ENCODE measurements at places on chromosomes 6 and 20.
A peak's percentile ranks its signal among the peaks of the same experiment; 100 is the strongest.

DNA sequence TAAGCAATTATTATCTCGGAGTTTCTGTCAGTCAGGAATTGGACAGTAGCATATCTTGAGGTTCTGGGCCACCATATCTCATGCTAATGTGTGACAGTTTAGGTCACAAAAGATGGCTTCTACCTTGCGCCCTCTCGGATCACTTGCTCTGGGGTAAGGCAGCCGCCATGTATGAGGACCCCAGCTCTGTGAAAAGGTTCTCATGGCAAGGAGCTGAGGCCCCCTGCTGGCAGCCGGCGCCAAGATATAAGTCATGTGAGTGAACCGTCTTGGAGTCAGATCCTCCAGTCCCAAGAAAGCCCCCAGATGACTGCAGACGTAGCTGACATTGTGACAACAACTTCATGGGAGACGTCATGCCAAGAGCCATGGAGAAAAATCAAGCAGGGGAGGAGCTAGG lies 670.8 kb downstream of the KIF16B start:
- no peak for DNase-seq

DNA sequence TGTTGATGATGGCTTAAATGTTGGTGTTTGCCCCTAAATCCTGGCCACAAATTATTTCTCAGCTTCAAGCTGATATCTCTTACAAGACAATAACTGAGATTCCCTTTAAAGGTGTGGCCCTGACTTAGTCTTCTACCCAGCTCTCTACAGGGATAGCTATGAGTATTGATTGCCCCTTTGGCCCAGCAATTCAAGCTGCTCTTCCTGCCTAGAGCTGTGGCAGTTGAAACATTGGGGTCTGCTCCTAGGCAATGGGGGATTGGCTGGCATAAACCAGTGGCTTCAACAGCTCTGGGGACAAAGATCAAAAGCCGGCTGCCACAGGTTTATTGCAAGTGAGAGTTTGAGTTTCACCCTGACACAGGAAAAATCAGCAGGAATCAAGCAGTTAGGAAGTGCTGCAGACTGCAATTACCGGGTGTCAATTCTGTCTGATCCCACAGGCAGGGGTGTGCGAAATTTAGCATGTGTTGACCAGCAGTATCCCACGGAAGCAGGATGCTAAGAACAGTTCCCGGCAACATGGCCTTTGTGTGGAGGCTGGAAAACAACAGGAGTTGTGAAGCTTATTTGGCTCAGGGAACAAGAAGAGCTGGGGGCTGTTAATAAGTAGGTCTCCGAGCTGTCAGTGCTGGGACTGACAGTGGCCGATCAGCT lies 66.2 kb upstream of the IYD start:
- DNase-seq, result no peak

- no peak for DNase-seq
These were observed 139.0 kb downstream of the IMPG1 start for GRCh38 chr6:75933387-75933975.

- no peak for DNase-seq
These were observed 88.0 kb downstream of the PTPRK start for GRCh38 chr6:128432394-128432793.

DNA sequence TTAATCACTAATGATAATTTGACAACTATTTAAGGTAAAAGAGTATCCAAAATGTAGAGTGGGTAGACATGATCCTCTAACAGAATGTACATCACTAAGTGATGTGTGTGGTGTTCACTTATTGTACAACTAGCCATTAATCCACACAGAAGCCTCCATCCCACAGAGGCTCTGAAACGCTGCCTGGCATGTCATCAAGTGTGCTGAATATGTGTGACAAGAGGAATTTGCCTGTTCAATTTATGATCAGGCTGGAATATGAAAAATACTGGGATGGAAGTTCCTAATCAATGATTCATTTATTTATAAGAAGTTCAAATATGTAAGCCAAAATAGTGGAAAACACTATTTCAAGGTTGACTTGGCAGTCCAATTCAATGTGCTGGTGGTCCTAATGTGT lies 72.4 kb downstream of the BACH2 start:
- DNase-seq, result no peak

DNA sequence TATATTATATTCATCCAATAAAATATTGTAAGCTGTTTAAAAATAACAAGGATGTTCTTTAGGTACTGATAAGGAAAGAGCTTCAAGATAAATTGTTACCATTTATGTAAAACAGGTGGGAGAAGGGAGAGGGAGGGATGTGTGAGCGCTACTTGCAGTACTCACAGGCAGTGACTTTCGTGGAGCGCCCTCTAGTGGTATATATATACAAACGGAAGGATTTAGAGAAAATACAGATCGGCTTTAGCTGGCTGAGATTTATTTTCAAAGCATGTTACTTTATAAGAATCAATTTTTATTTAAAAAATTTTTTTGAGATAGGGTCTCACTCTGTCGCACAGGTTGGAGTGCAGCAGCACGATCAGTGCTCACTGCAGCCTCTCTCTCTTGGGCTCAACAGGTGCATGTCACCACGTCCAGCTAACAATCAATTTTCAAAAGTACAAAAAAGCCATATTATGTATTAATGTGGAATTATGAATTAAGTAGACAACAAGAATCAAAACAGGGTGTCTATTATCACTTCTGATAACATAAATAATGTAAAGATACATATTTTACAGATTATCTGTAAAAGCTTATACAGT lies 3.3 kb upstream of the MOG start:
- peak; percentile 52 for DNase-seq

- DNase-seq, result no peak
These were observed 473.9 kb upstream of the HS3ST5 start for GRCh38 chr6:114816678-114817077.

GRCh38 chr6:11754625-11755271 lies 23.9 kb downstream of the ADTRP start:
- no peak for DNase-seq

GRCh38 chr20:41654292-41654691 lies 36.1 kb upstream of the CHD6 start:
- peak; percentile 44 for DNase-seq

DNA sequence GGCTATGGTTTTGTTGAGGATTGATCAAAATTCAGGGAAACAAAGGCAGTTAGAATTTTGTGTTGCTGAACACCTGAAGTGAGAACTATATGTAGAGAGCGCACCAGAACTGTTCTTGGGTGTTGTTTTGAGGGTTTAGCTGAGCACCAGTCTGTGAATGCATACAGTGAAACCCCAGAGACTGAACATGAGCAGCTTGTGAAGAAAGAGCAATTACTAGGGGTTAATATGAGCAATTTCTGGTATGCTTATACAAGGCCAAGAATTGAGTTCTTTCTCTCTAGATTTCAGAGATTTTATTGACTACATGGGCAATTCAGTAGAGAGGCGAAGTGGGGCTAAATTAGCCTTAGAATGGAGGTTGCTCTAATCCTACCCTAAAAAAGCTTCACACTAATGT lies 93.9 kb downstream of the CD2AP start:
- DNase-seq, result no peak

GRCh38 chr6:34425132-34425497 lies 754 bp downstream of the RPS10 start:
- no peak for DNase-seq

- DNase-seq, result no peak
These were observed 18.5 kb downstream of the CITED2 start for GRCh38 chr6:139355777-139356445.

- DNase-seq, result no peak
These were observed 172.7 kb downstream of the SCP2D1 start for GRCh38 chr20:18986146-18986830.

DNA sequence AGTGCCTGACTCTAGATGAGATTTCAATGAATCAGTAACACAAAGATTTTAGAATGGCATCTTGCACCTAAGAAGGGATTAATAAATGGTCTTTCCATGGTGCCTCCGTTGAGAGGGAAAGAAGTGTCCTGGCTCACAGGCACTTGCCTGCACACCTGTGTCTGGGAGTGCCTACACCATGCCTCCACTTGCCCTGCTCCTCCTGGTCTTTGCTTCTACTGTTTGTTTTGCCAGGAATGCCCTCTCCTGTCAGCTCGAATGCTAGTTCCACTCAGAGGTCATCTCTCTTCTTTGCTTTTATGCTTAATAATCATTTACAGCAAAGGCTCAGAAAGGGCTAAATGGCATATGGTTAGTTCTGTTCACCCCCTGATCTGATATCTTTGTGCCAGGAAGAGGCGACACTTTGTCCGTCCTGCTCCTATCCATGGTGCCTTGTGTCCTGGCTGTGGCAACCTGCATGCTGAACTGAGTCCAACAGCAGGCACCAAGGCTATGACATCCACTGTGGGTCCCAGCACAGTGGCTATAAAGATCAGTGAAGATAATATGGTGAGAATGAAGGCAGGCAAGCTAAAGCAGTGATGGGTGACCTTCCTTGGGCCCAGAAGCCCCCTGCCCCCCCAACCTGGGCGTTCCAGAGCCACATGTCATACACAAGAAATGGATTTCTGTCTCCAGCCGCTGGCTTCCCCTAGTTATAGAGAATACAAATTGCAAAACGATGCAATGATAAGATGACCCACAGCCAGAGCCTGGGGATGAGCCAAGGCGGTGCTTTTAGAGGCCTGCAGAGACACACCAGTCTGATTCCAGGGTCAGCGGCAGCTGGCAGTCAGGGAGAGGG lies 1.4 kb downstream of the C6orf132 start:
- DNase-seq, result no peak

DNA sequence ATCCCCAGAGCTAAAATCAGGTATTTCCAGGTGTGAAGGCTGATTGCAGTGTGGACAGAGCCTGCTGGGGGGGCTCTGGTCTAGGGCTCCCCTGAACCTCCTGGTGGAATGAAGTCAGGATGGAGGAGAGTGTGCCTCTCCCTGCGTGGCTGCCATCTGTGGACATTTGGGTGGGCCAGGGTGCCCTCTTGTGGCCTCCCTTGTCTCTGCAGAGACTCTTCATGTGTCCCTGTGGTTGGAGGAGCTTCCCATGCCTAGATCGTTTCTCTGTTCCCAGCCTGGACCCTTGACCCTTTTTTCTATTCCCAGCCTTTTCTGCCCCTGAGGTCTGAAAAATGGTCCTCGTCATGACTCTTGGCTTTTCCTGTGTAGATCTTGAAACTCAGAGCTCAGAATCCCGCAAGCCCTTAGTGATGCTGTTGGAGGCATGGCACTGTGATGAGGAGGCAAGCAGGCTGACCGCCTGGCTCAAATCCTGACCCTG lies 9.9 kb upstream of the PSMF1 start:
- no peak for DNase-seq

DNA sequence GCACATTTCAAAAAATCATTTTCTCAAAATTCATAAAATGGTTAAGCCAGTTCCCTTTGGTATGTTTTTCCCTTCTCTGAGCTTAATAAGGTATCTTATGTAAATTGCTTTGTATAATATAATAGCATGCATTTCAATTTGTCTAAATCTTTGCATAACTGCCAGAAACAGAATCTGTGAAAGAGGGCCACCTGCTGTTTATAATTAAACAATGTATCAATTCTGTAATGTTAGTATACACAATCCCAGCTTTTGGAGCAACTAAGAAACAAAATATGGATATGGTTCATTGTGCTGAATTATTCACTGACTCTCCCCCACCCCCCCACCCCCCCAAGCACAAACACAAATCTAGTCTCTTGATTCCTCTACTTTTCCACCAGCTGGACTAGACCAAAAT lies 54.8 kb downstream of the GPX5 start:
- DNase-seq, result no peak

DNA sequence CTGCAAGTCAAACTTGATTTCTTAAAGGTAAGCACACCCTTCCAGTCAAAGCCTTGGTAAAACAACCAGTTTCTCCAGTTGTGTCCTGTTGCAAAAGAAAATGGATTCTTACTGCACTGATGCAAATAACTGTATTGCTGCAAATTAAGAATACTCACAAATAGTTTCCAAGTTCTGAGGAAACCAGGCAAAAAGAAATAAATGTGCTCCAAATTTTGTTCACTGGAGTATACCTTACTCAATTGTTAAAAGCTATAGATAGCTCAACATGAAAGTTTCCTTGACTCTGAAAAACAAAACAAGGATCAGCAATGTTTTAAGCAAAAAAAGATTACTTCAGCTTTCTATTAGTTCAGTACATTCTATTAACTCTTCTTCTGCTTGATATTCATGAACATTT lies 75.2 kb downstream of the SLC16A10 start:
- DNase-seq, result no peak

DNA sequence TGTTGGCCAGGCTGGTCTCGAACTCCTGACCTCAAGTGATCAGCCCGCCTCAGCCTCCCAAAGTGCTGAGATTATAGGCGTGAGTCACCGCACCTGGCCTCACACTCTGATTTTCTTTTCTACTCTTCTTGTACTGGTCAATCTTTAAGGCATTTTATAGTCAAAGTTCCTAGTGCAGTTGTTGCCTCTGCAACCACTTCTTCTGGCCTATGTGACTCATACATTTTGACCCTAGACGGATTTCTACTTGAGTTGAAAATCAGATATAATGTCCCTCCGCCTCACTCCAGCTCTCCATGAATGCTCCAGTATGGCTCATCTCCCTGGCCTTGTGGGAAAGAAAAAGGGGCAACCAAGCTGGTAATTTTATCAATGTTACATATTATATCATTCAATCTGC lies 42.4 kb downstream of the TNFRSF21 start:
- DNase-seq, result no peak
